ENCODE measurements at places on chromosomes 2 and 18.

DNA sequence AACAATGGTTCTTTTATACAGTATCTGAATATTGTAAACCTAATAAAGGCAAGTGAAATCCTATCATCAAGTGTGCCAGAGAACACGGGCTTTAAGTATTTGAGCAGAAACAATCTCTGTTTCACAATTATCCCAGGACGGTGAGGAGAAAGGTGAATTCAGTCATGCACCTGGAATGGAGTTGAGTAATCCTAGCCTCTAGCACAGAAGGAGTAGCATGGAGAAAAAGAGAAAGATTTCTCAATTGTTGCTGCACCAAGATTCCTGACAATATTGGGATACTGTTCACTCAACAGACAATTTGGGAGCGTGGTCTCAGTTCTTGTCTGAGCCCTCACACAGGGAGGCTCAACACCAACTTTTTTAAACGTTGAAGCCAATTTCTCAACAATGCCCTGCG lies 510.6 kb downstream of the SOX11 start:
- DNase-seq, result no peak

- DNase-seq, result no peak
Observed at GRCh38 chr2:20168048-20168726, 56.7 kb downstream of the SDC1 start.

- DNase-seq, result no peak
Observed at GRCh38 chr2:239326831-239327535, 73.8 kb downstream of the HDAC4 start.

DNA sequence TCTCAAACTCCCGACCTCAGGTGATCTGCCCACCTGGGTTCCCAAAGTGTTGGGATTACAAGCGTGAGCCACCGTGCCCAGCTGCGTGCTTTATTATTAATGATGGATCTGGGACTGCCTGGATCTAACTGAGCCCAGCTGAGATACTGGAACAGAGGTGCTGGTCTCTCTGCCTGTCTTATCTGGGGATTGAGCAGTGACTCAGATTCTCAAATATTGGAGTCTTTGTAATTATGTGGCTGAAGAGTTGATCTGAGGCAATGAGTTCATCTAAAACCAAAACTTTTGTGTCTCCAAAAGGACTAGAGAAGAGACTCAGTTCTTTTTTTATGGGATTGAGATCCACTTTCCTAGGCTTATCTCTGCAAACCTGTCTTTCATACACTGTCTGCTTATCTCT lies 16.3 kb downstream of the PLEKHB2 start:
- no peak for DNase-seq

GRCh38 chr2:120501591-120501990 lies 155.7 kb downstream of the INHBB start:
- DNase-seq, result no peak

DNA sequence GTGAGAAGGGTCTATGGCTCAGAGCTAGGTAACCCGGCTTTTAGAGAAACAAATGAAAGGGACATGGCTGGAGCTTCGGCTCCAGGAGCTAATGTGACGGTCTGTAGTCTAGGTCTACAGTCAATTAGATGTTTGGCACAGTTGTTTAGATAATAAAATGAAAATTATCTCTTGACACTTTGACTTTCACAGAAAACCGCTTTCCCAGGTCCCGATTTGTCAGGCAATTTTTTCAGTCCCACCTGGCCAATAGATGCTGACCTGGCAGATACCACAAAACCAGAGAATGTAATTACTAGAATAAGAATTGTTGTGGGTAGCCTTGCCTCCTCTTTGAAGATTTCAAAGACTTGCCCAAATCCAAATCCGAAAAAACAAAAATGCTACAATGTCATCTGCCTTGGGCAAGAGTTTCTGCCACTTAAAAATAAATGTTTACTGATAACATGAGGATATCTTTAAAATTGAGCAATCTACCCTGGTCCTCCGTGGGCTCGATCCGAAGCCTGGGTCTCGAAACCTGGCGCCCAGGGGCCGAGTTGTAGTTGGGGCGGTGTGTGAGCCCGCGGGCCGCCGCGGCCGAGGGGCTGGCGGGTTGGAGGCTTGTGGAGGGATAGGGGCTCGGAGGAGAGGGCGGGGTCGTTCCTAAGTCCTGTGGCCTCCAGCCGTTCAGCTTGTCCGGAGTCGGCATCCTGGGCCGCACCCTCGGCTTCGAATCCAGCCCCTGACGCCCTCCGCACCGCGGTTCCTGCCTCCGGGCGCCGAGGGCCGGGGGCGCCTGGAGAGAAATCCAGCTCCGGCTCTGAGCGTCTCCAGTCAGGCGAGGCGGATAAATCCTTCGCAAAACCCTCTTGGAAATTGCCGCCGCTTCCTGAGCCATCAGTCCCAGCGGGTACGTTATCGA lies 2.3 kb downstream of the EMX1 start:
- DNase-seq, result no peak

DNA sequence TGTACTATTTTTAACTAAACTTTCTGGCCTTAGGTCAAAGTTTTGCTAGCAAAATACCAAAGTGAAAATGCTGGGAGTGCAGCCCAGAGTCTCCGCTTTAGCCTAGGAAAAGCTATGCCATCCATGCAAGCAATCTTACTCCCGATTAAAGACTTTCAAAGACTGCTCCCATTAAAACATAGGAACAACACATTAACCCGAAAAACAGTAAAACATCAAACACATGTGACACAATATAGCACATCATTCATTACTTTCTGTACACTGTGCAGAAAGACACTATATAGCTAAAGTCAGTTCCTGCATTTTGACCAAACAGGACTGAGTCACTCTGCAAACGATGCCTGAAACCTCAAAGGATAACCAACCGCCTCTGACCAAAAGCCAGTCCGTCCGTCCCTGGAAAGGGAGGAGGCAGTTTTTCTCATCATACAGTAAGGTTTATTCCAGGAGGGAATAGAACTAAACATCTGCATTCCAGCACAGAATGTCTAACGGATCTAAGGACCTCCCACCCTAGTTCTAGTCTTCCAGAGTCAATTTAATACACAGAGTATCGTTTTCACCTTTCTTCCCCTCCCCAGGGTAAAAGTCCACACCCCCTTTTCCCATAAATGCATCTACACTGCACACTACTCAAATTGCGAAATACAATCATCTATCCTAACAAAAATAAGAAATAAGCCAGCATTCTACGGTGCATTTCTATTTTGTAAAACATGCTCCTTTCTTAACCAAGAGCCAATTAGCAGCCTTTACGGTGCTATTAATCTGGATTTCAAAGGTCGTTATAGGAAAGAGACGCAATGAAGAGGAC lies 1.7 kb downstream of the ROCK2 start:
- DNase-seq, result no peak

DNA sequence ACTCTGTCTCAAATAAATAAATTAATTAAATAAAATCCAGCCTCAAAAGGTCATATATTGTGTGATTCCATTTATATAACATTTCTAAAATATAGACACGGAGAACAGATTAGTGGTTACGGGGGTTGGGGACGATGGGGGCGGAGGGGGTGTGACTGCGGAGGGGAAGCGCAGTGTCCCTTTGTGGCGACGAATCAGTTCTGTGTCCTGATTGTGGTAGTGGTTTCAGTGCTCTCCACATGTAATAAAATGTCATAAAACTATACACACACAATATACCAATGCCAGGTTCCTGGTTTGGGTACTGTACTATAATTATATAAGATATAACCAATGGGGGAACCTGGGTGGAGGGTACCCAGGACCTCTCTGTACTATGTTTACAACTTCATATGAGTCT lies 186.4 kb downstream of the ANAPC1 start:
- DNase-seq, result no peak

DNA sequence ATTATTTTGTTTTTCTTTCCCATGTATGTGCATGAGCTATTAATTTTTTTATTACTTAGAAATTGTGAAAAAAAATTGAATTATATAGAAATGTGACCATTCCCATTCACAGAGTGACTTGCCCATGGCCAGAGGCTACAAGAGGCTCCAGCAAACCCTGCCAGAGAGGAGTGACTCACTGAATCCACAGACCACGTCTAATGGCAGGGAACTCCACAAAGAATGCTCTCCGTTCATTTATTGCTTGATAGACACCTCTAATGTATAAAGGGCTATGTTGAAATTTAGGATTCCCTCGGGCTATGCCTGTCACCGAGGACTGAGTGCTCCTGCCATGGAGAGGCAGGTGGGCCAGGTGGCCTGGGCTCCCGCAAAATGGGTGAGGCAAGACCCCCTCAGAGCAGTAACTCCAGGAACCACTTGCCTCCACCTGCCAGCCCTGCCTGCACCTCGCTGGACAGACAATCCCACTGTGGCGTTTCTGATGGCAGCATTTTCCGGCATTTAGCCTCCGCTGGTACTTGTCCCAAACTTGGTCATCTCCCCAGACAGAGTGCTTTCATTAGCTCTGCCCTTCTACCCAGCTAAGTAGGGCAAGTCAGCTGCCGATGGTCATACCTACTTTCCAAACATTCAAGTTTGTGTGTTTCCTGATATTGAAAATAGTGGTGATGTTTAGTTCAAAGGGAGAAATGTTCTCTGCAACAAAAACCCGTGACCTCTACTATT lies 200.3 kb downstream of the PRKCE start:
- no peak for DNase-seq

- DNase-seq, result no peak
Observed at GRCh38 chr2:234967870-234968208, 16.0 kb downstream of the SH3BP4 start.

DNA sequence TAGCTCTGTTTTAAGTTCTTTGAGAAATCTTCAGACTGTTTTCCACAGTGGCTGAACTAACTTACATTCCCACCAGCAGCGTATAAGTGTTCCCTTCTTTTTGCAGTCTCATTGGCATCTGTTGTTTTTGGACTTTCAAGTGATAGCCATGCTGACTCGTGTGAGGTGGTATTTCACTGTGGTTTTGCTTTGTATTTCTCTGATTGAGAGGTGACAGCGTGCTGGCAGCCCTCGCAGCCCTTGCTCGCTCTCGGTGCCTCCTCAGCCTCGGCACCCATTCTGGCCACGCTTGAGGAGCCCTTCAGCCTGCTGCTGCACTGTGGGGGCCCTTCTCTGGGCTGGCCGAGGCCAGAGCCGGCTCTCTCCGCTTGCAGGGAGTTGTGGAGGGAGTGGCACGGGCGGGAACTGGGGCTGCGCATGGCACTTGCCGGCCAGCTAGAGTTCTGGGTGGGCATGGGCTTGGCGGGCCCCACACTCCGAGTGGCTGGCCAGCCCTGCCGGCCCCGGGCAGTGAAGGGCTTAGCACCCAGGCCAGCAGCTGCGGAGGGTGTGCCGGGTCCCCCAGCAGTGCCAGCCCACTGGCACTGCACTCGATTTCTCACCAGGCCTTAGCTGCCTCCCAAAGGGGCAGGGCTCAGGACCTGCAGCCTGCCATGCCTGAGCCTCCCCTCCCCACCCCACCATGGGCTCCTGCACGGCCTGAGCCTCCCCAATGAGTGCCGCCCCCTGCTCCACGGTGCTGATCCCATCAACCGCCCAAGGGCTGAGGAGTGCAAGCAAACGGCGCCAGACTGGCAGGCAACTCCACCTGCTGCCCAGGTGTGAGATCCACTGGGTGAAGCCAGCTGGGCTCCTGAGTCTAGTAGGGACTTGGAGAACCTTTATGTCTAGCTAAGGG lies 151.8 kb downstream of the IRS1 start:
- DNase-seq, result no peak

- no peak for DNase-seq
Observed at GRCh38 chr18:79478484-79479115, 82.9 kb downstream of the NFATC1 start.

GRCh38 chr2:62811086-62811485 lies 105.6 kb downstream of the EHBP1 start:
- no peak for DNase-seq

DNA sequence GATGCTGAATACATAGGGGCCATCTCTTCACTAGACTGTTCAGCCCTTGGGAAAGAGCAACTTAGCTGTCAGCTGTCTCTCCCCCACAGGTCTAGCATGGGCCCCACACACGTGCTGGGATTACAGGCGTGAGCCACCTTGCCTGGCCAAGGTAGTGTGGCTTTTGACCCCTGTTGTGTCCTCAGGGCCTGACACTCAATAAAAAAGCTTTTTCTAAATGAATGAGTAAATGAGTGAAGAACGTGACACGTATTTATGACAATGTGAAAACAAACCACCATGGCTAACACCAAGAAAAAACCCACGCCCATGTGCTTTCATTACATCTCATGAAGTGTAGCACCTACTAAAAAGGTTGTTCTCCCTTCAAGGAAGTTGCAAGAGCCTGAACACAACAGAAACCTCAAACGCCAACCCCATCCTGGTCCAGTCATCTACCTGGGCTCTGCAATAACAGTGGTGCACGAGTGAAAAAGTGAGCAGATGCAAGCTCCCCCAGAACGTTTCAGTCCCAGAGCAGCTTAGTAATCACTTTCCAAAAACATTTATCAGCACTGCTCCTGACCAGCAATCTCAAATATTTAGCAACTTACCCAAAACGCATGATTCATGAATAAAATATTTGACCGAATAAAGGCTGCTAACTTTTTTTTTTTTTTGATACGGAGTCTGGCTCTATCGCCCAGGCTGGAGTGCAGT lies 3.4 kb downstream of the WDFY1 start:
- no peak for DNase-seq

DNA sequence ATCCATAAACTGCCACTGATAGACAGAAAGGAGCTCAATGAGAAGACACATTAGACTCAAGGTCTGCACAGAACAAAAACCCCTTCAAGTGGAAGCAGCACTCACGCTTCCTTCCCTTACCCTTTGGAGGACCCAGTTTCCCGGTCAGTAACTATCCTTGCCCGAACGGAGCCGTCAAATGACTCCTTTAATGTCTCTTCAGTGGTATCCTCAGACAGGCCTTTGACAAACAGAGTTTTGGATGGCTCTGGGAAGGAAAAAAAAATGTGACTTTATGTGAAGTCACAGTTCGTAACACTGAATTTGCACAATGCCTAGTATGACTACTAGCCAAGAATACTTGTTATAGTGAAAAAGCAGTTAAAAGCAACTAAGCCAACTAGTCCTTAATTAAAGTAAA lies 8.4 kb downstream of the NCL start:
- DNase-seq, result no peak

DNA sequence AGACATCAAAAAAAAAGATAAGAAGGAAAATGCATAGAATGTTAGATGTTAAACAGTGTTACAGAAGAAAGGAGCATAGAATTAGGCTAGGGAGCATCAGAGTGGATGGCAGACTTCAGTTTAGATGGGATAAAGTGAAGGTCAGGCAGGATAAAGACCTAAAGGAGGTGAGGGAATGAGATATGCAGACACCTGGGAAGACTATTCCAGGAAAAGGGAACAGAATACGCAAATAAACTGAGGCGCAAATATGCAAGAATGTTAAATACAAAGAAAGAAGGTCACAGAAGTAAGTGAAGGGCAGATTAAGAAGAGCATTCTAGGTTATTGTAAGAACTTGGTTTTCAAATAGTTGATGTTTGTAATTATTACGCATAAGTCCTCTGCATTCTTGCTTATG lies 116.3 kb upstream of the REG3A start:
- no peak for DNase-seq
